PC-9 (cell line): ENCODE measurements at places on chromosomes 7 and 10.

- DNase-seq, result no peak
Measured at GRCh38 chr7:75820688-75821087, 7.1 kb upstream of the CCL24 start.

- DNase-seq, result no peak
Measured at GRCh38 chr7:101790566-101791293, 26.7 kb upstream of the CUX1 start.

- no peak for DNase-seq
Measured at GRCh38 chr7:147916573-147916972, 674.0 kb upstream of the C7orf33 start.

GRCh38 chr7:113710310-113711096 lies 208.3 kb downstream of the PPP1R3A start:
- peak; percentile 66 for DNase-seq

DNA sequence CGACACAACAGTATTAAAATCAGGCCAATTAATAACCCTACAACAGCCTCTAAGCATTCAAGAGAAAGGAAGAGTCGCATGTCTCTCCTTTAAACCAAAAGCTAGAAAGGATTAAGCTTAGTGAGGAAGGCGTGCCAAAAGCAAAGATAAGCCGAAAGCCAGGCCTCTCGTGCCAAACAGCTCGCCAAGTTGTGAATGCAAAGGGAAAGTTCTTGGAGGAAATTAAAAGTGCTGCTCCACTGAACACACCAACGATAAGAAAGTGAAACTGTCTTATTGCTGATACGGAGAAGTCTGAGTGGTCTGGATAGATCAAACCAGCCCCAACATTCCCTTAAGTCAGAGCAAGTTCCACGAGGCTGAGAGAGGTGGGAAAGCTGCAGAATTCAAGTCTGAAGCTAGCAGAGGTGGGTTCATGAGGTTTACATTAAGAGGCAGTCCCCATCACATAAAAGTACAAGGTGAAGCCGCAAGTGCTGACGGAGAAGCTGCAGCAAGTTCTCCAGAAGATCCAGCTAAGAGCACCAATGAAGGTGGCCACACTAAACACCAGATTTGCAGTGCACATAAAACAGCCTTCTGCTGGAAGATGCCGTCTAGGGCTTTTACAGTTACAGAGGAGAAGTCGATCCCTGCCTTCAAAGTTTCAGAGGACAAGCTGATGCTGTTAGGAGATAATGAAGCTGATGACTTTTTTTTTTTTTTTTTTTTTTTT lies 194.8 kb downstream of the MAD1L1 start:
- DNase-seq, result no peak

DNA sequence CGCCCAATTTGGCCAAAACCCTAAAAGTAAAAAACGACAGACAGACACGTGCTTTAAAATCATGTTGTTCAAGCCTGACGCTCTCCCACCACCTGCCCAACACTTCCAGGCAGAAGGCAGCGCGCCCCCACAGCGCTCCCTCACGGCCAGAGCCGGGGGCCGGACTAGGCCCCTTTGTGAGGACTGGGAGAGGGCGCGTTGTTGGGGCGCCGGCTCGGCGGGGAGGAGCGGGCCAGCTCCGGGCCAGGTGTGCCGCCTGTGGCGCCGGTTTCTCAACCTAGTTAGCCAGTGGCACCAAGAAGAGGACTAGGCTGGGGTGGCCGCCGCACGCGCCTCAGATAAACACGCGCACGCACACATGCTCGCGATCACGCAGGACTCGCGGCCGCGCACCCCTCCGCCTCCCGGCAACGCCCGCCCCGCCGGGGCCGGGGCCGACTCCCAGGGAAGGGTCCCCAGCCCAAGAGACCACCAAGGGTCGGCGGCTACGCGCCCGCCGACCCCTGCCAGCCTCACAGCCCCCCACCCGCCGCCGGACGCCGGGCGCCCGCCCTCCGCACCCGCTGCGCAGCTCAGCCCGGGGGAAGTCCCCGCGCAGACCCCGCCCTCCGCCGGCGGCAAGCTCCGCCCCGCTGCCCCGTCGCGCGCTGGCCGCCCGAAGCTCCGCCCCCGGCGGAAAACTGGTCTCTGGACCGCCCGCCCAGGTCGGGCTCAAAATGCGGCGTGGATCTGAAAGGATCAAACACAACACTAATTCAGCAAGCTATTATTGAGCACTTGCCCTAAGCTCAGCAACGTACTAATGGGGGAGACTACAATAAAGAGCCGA lies at the start of gene IMMP2L:
TSS of gene IMMP2L (minus strand) at position 589 of the 829 bp plus-strand sequence.
- DNase-seq, result peak; percentile 54

- DNase-seq, result no peak
Measured at GRCh38 chr10:55048830-55049498, 247.9 kb upstream of the PCDH15 start.

DNA sequence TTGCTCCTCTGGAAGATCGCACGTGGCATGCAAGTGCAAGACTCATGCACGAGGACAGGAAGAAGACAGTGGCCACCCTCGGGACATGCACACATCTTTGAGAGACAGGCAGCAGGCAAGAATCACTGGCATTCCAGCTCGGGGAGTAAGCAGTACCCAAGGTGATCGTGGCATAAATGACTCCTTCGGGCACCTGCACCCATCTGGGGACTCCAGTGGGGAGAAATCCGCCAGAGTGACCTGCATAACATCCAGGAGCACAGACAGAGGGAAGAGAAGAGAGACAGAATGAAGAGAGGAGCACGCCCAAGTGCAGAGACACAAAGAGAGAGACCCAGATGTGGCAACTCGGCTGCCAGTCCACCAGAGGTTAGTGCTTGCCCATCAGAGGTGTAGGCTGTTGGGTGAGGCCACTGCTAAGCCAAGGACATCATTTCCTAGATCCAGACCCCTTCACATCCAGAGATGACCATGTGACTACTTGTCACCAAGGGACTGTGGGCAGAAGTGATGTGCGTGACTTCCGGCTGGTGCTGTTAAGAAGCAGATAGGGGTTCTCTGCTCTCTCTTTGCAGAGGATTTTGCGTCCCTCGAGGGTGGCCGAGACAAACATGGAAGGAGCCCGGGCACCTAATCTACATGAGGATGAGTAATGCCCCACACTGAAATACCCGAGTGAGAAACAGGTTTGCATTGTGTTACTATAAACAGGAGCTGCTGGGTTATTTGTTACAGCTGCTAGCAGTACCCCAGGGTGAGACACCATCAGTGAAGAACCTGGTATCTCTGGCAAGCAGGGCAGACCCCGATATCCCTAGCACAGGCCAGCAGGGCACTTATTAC lies 80.6 kb downstream of the VWA2 start:
- no peak for DNase-seq

GRCh38 chr10:89310056-89310893 lies 8.4 kb downstream of the IFIT2 start:
- DNase-seq, result no peak
